Fibroblast of skin of scalp (primary cell): ENCODE measurements at places on chromosomes 12 and 14.
A peak's percentile ranks its signal among the peaks of the same experiment; 100 is the strongest.

DNA sequence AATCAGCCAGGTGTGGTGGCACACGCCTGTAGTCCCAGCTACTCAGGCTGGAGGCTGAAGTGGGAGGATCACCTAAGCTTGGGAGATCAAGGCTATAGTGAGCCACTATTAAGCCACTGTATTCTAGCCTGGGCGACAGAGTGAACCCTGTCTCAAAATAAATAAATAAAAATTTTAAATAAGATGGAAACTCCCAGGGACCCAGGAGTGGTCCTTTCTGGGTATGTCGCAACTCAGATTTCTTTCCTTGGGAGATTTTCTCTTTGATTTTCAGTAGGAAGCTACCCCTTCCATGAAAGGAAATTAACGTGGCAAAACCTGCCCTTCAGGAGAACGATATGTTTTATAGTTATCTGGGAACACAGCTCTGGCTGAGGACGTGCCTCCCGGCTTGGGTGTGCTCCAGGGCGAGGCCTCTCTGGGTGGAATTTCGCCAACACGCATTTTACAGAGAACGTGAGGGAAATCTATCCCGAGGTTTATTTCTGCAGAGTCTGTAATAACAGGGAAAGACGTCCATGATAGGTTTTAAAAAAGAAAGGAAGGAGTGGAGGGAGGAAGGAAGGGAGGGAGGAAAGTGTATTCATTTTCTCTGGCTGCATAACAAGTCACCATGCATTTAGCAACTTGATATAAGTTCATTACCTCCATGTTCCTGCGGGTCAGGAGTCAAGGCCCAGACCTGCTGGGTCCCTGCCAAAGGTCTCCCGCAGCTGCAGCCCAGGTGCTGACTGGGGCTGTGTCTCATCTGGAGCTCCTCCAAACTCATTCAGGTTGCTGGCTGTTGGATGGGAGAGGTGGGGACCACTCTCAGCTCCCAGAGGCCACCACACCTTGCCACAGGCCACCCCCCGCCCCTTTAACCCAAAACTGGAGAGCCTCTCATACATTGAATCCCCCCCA, 80.6 kb upstream of the GSC start:
- no peak for DNase-seq

DNA sequence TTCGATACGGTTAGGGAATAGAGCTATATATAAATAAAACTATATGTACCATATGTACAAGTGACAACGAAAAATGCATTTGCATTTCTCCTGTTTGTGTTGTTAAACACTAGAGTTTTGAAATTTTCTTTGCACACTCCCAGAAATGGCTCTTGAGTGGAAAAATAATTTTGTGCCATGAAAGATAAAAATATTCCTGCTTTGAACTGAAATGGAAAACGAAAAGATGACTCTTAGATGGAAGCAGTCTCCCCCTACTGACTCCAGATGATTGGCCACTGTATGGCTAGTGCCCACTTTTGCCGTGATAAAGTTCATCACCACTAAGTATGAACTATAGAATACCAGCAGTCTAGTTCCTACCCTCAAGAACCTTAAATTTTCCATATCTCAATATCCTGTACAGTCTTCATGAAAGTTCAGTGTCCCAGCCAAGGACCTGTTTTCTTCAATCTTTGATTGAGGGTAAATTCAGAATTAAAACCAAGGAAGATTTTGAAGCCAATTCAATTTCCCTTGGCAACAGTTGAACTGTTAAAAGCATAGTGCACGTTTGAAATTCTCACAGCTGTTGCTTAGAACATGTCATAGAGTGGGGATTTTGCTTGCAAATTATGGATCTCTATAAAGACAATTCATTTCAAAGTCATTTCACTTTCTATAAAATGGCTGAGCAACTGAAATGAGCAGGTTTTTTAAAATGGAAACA, 1.6 kb upstream of the PPP2R5E start:
- peak; percentile 29 for DNase-seq

DNA sequence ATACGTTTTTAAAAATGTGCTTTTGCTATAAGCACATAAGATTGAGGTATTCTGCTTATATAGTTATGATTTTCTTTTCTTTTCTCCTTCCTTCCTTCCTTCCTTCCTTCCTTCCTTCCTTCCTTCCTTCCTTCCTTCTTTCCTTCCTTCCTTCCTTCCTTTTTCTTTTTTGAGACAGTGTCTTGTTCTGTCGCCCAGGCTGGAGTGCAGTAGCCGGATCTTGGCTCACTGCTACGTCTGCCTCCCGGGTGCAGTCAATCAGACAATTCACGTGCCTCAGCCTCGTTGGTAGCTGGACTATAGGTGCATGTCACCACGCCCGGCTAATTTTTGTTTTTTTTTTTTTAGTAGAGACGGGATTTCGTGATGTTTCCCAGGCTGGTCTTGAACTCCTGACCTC, 5.8 kb downstream of the CFAP54 start:
- no peak for DNase-seq

- no peak for DNase-seq
Measured at GRCh38 chr12:106062693-106063092, 76.1 kb downstream of the NUAK1 start.

DNA sequence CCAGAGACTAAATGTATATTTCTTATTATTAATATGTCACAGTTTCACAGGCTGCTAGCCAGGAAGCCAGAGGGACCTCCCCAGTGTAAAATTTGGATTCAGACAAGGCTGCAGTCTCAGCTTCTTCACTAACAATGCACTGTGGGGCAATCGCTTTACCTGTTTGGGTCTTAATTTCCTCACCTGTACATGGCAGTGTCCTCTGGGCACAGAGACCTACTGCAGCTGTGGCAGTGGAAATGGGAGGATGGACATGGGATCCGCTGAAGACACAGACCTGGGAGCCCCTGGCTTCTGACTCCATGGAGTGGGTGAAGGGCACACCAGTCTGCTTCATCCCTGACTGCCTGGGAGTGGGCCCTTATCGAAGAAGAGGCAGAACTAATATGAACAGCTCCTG, 6.9 kb upstream of the SERPINA5 start:
- DNase-seq = no peak

GRCh38 chr14:103402695-103403094, 17.5 kb downstream of the MARK3 start:
- DNase-seq = peak; percentile 51

- no peak for DNase-seq
Measured at GRCh38 chr12:68498736-68499135, 112.0 kb upstream of the RAP1B start.
